ENCODE measurements at places on chromosomes 7 and 10. TPM values are rescaled to one million over a fixed set of nuclear protein-coding genes. Genes with fewer than 3 reads are reported as not detected.

GRCh38 chr7:24406789-24407299 is 122.9 kb downstream of the NPY start:
- no peaks in the 10 kb centered on the region for H3K27me3 ChIP-seq
- H3K4me1 ChIP-seq = peaks cover 5% of the 10 kb centered on the region
- H3K27ac ChIP-seq = no peak overlapping the region
- H3K4me3 ChIP-seq = no peak overlapping the region
- no peak for DNase-seq
- H3K36me3 ChIP-seq = no peaks in the 10 kb centered on the region

MAD1L1 gene
- total RNA-seq = 157 TPM

- H3K36me3 ChIP-seq = no peaks in the 10 kb centered on the region
- H3K27me3 ChIP-seq = no peaks in the 10 kb centered on the region
- DNase-seq = no peak
- no peak overlapping the region for H3K4me3 ChIP-seq
- no peak overlapping the region for H3K27ac ChIP-seq
Observed at GRCh38 chr7:47233996-47234395, 347.9 kb downstream of the TNS3 start.

- no peaks in the 10 kb centered on the region for H3K27me3 ChIP-seq
- peaks cover 8% of the 10 kb centered on the region for H3K4me1 ChIP-seq
- H3K4me3 ChIP-seq = no peak overlapping the region
- DNase-seq = no peak
Observed at GRCh38 chr7:105130048-105130447, 116.0 kb downstream of the KMT2E start.

DNA sequence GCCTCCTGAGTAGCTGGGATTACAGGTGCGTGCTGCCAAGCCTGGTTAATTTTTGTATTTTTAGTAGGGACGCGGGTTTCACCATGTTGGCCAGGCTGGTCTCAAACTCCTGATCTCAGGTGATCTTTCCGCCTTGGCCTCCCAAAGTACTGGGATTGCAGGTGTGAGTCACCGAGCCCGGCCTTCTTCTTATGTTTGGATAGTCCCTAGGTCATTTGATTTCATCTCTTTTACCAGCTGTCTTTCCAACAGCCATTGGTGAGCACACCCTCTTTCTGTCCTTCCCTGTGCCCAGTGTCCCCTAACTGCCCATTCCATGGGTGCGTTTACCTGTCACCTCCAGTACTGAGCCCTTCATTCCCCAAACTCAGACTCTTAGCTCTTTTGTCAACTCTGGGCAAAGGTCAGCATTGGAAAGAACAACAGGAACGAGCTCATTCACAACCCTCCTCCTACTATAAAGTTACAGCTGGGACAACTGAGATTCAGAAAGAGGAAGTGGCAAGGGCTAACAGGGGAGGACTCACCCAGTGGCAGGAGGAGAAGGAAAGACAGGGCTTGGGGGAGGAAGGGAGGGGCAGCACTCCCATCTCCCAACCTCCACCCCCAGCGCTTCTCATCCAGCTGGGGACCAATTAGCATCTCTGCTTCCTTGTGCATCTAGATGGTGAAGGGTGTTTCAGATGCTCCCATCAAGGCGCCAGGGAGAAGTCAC is 5.6 kb downstream of the SSC4D start:
- no peak overlapping the region for H3K27ac ChIP-seq
- H3K4me3 ChIP-seq = no peak overlapping the region
- no peaks in the 10 kb centered on the region for H3K36me3 ChIP-seq

GRCh38 chr10:43316988-43317387 is 50.1 kb upstream of the RASGEF1A start:
- no peaks in the 10 kb centered on the region for H3K27me3 ChIP-seq
- no peak for DNase-seq
- H3K36me3 ChIP-seq = no peaks in the 10 kb centered on the region

DNA sequence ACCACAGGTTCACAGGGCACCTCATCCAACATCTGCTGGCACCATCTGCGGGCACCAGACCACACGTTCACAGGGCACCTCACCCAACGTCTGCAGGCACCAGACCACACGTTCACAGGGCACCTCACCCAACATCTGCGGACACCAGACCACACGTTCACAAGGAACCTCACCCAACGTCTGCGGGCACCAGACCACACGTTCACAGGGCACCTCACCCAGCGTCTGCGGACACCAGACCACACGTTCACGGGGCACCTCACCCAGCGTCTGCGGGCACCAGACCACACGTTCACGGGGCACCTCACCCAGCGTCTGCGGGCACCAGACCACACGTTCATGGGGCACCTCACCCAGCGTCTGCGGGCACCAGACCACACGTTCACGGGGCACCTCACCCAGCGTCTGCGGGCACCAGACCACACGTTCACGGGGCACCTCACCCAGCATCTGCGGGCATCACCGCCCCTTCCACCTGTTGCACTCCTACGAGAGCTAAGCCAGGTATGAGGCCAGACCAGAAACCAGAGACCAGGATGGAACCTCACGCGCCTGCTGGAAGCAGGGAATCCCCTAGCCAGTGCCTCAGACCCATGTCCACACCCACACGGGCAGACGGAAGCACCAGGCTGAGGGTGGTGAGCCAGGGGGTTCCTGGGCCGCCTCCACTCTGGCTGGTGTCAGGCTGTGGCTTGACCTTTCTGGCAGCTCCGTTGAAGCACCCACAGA is 182.8 kb downstream of the MAD1L1 start:
- no peaks in the 10 kb centered on the region for H3K27me3 ChIP-seq
- H3K4me3 ChIP-seq = no peak overlapping the region
- peaks cover 4% of the 10 kb centered on the region for H3K36me3 ChIP-seq
- peak; percentile 39 for DNase-seq
- H3K4me1 ChIP-seq = peaks cover 9% of the 10 kb centered on the region

DMBT1 gene
- not detected for total RNA-seq

PILRA gene
- 5.3 TPM for total RNA-seq

GRCh38 chr7:42348631-42349030 is 111.6 kb upstream of the GLI3 start:
- no peaks in the 10 kb centered on the region for H3K4me1 ChIP-seq
- H3K36me3 ChIP-seq = no peaks in the 10 kb centered on the region
- no peak overlapping the region for H3K27ac ChIP-seq
- DNase-seq = no peak
- H3K27me3 ChIP-seq = no peaks in the 10 kb centered on the region

DNA sequence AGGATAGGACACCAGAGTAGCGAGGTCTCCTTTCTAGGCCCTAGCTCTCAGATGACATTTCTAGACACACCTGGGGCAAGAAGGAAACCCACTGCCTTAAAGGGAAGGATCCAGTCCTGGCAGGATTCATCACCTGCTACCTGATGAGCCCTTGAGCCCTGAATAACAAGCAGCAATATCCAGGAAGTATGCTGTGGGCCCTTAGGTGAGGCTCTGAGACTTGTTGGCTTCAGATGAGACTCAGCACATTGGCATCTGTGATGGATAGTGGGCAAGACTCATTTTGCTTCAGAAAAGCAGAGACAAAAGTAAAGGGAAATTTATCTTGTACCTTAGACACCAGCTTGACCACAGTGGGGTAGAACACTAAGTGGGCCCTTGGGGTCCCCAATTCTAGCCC is 238.4 kb upstream of the MEOX2 start:
- H3K27ac ChIP-seq = no peak overlapping the region
- no peaks in the 10 kb centered on the region for H3K36me3 ChIP-seq
- no peaks in the 10 kb centered on the region for H3K4me1 ChIP-seq
- no peaks in the 10 kb centered on the region for H3K27me3 ChIP-seq

- no peak overlapping the region for H3K4me3 ChIP-seq
- H3K27ac ChIP-seq = peak overlapping the region; percentile 25
- no peak for DNase-seq
- H3K27me3 ChIP-seq = no peaks in the 10 kb centered on the region
- H3K4me1 ChIP-seq = peaks cover 19% of the 10 kb centered on the region
Observed at GRCh38 chr7:21412410-21412851, 15.5 kb upstream of the SP4 start.

NSUN6 gene
- total RNA-seq = 27.2 TPM

GRCh38 chr10:24367688-24368087 is 158.8 kb downstream of the KIAA1217 start:
- H3K4me1 ChIP-seq = no peaks in the 10 kb centered on the region
- no peaks in the 10 kb centered on the region for H3K36me3 ChIP-seq
- H3K4me3 ChIP-seq = no peak overlapping the region
- no peaks in the 10 kb centered on the region for H3K27me3 ChIP-seq

- no peak overlapping the region for H3K27ac ChIP-seq
- H3K4me1 ChIP-seq = peaks cover 7% of the 10 kb centered on the region
- H3K27me3 ChIP-seq = no peaks in the 10 kb centered on the region
- no peak overlapping the region for H3K4me3 ChIP-seq
- DNase-seq = peak; percentile 16
Observed at GRCh38 chr7:111138193-111138569, 47.3 kb downstream of the LRRN3 start.

TNS3 gene
- total RNA-seq = 0.47 TPM

TRIL gene
- not detected for total RNA-seq

DNA sequence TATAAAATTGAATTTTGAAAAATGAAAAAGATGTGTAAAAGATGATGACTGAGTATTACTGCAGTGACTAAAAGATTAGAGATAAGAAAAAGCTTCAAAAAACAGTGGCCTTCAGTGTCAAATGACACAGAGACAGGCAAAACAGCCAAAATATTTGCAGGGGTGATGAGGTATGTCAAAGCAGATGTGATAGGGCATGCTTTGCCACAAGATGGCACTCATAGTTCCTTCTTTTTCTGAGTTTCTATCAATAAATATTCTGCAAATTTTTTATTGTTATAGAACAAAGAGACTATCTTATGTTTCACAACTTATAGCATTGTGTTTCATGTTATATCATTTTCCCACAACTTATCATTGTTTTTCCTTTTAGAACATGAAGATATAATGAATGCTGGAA is 344.1 kb upstream of the HPS1 start:
- DNase-seq = no peak
- H3K27ac ChIP-seq = no peak overlapping the region
- H3K4me3 ChIP-seq = no peak overlapping the region

GRCh38 chr7:128135515-128136214 is 104.4 kb upstream of the LRRC4 start:
- no peak overlapping the region for H3K27ac ChIP-seq
- H3K4me3 ChIP-seq = peak overlapping the region; percentile 64
- H3K36me3 ChIP-seq = no peaks in the 10 kb centered on the region
- peaks cover 22% of the 10 kb centered on the region for H3K4me1 ChIP-seq

DNA sequence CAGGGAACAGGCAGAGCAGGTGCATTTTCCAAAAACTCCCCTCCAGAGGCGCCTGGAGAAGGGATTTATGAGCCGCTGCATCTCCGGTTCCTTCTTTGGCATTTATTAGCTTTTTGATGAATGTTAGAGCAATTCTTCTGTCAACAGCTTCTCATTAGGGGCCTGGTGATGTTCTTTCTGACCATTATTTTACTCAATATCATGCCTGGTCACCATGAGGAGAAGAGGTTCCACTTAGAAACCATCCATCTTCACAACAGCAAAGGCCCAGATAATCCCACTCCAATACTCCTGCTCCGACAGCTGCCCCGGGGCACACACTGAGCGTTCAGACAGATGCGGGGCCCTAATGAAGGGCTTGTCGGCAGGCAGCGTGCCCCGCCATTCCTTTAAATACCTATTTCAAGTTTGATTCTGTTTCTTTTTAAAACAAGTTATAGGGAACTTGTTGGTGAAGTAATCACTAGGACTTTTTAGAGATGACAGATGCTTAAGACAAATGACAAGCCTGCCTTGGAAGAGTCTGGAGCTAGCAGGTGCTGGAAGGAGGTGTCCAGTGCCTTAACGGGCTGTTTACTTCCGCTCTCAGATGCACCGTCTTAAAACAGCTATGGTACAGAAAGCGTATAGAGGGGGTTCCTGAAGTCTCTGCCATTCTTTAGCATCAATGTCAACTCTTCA is 31.7 kb downstream of the ECHDC3 start:
- DNase-seq = no peak
- no peak overlapping the region for H3K4me3 ChIP-seq
- no peaks in the 10 kb centered on the region for H3K27me3 ChIP-seq
- no peak overlapping the region for H3K27ac ChIP-seq

DNA sequence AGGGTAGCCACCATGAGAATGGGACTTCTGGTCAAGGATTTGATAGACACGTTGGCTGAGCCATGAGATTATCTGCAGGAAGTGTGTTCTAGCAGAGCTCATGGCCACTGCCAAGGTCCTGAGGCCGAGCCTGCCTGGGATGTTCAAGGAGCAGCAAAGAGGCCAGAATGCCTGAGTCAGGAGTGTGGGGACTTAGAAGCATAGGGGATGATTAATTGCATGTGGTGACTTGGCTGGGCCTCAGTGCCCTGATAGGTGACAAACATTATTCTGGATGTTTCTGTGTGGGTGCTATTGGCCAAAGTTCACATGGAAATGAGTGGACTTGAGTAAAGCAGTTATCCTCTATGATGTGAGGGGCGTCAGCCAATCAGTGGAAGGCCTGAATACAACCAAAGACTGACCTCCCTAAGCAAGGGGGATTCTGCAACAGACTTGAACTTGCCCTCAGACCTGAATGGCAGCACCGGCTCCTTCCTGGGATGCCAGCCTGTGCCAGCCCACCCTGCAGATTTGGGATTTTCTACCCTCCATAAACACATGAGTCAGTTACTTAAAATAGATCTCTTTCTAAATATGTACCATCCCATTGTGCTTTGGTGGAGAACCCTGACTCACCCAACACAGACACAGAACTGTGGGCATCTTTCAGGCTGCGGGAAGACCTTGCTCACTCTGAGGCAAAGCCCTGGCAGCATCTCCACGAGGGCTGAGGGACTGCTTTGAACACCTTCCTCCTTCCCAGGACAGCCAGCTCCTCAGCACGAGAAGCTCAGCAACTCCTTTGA is 363.9 kb upstream of the MGMT start:
- H3K36me3 ChIP-seq = no peaks in the 10 kb centered on the region
- H3K4me1 ChIP-seq = peaks cover 13% of the 10 kb centered on the region
- H3K27me3 ChIP-seq = no peaks in the 10 kb centered on the region
- H3K4me3 ChIP-seq = no peak overlapping the region
- no peak for DNase-seq
- H3K27ac ChIP-seq = no peak overlapping the region

DNA sequence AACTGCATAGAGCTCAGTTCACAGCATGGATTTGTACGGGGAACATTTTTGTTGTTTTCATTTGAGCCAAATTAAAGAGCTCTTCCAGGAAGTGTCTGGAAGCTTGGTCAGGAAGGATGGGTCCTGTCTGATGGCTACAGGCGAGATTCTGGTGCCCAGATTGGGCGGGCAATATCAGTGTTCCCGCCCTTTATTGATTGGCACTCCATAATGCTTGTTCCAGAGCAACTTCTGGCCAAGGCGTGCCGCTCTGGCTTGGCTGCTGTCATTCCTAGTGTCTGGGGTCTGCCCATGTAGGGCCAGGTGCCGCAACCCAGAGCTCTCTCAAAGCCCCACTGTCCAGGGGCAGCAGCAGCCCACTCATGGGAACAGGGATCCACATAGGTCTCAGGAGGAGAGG is 45.9 kb downstream of the RAMP3 start:
- H3K4me3 ChIP-seq = no peak overlapping the region
- no peaks in the 10 kb centered on the region for H3K27me3 ChIP-seq
- H3K4me1 ChIP-seq = no peaks in the 10 kb centered on the region
- no peak for DNase-seq
- no peak overlapping the region for H3K27ac ChIP-seq

TSPAN12 gene
- not detected for total RNA-seq

DNA sequence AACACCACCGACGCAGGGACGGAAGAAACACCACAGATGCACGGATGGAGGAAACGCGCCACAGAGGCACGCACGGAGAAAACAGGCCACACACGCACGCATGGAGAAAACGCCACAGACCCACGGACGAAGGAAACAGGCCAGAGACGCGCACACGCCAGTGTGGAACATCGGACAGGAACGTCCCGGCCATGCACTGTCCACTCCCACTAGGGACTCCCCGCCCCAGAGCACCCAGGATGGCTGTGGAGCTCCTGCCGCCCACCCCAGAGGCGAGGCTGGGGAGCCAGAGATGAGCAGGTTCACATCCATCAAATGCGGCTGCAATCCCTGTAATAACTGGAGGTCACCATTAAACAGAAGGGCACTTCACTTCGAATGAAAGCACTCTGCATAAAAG is 17.3 kb downstream of the DIP2C start:
- H3K36me3 ChIP-seq = no peaks in the 10 kb centered on the region
- H3K27ac ChIP-seq = no peak overlapping the region
- no peak overlapping the region for H3K4me3 ChIP-seq
